ENCODE measurements at places on chromosomes 4 and X.

DNA sequence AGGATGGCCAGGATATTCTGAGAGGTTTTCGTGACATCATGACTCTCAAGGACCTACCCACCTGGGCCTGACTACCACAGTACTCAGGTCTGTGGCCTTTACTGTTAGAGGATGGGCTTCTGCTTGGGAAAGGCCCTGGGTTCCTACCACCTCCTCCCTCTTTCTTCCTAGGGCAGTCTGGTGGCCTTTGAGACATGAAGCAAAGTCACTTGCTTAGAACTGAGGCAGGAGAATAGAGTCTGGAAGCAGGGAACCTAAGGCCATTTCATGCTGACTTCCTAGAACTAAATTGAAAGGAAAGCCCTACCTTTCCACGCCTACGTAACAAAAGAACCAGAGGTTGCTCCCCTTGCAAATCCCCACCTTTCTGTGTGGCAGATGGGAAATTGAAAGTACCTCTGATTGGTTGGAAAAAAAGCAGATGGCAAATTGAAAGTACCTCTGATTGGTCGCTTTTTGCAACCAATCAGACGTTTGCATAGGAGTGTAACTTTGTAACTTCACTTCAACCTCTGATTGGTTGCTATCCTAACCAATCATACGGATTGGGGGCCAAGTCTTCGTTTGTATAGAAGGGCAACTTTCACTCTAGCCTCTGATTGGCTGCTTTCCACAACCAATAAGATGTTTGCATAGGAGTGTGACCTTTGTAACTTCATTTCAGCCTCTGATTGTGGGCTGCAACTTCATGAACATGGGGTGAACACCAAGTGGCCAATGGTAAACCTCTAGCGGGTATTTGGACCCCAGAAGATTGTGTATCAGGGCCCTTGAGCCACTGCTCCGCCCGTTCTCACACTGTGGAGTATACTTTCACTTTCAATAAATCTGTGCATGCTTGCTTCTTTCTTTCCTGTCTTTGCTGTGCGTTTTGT lies 9.9 kb upstream of the AKAP14 start:
- DNase-seq = no peak

- no peak for DNase-seq
Observed at GRCh38 chr4:148203056-148203898, 238.9 kb downstream of the NR3C2 start.

DNA sequence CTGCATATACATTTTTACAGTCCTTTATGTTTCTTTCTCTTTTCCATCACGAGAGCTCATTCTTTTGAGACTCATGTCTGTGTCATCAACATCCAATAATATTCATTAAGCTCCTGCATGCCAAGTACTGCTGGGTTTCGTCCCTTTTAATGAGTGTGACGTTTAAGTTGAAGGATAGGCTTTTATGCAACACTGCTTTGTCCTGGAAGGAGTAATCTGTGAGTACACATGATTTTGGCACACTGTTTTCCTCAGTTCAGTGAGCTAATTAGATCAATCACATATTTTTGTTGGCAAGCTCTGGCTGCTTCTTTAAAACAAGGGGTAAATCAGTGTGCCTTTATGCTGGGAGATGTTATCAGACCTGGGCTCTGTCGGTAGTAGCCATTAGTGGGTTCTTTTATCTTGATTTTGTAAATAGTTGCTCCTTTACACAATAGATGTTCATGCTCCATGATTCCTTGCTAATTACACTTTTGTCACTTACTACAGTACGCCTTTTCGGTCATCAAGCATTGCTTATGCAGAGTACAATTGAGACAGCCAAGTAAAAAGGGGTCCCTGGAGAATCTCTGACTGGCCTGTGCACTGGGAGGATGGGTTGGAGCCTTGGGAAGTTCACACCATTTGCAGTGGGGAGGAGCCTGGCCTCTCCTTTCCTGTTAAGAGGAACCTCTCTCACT lies 132.6 kb downstream of the FHIP1A start:
- no peak for DNase-seq

DNA sequence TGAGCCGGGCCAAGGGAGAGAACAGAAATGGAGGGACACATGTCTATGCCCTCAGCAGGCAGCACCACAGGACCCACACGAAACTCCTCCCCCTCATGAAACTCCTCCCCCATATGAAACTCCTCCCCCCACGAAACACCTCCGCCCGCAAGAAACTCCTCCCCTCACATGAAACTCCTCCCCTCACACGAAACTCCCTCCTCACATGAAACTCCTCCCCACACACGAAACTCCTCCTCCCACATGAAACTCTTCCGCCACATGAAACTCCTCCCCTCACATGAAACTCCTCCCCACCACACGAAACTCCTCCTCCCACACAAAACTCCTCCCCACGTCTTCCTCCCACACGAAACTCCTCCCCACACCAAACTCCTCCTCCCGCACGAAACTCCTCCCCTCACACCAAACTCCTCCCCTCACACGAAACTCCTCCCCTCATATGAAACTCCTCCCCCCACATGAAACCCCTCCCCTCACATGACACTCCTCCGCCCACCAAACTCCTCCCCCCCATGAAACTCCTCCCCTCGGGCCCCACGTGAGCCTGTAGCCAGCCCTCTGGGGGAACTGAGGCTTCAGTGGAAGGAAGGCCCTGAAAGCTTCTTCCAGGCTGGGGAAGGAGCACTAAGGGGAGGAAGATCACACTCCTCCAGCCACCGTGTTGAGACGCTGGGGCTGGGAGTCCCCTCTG lies 15.2 kb downstream of the ADRA2C start:
- DNase-seq = no peak

- DNase-seq = no peak
Observed at GRCh38 chr4:178202422-178202821, 760.2 kb upstream of the AGA start.

DNA sequence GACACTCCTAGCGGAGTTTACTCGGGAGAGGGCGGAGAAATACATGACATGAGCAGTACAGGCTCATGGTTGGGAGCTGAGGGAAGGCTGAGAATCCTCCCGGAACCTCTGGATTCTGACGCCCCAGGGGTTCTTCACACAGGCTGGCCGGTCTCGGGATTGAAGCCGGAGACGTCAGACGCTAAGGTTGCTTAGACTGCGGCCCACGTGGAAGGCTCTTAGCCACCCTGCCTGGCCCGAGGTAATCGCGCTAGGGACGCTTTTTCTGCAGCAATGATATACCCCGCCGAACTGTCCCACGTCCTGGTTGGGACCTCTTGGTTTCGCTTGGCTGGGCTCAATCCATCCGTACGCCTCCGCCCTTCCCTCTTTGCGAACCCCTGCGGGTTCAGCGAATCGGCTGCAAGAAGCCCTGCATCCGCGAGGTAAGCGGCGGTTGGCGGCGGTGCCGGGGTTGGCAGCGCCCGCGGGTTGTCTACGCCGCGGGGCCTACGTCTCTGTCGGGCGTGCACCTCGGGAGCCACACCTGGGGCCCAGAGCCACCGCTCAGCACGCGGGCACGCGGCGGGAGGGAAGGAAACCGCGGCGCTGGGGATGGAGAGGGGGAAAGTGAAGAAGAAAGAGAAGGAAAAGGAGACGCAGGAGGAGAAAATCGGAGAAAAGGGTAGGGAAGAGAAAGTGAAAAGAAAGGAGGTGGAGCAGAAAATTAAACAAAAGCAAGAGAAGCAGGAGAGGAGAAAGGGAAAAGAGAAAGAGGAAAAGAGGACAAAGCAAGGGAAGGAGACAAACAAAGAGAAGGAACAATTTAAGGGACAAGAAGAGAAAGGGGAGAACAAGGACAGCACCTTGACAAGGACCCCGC lies at the start of gene ARL9:
ARL9 (plus strand) TSS at position 523 of the 862 bp plus-strand sequence; CDS start at position 595, 72 bp downstream.
- DNase-seq = peak; percentile 53

DNA sequence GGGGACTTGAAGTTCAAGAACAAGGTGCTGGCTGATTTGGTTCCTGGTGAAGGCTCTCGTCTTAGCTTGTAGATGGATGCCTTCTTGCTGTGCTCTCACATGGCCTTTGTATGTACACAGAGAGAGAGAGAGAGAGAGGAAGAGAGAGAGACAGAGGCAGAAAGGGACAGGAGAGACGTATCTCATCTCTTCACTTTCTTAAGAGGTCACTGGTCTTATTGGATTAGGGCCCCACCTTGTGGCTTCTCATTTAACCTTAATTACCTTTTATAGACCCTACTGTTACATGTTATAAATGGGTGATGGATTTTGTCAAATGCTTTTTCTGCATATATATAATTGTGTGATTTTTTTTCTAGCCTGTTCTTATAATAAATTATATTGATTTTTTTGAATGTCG lies 1444.2 kb downstream of the ADGRL3 start:
- no peak for DNase-seq

GRCh38 chrX:13376857-13377549 lies 57.1 kb upstream of the ATXN3L start:
- no peak for DNase-seq

- DNase-seq = no peak
Observed at GRCh38 chr4:52574036-52574435, 85.1 kb downstream of the USP46 start.

GRCh38 chr4:40990236-40990898 lies 224.0 kb downstream of the APBB2 start:
- DNase-seq = no peak

DNA sequence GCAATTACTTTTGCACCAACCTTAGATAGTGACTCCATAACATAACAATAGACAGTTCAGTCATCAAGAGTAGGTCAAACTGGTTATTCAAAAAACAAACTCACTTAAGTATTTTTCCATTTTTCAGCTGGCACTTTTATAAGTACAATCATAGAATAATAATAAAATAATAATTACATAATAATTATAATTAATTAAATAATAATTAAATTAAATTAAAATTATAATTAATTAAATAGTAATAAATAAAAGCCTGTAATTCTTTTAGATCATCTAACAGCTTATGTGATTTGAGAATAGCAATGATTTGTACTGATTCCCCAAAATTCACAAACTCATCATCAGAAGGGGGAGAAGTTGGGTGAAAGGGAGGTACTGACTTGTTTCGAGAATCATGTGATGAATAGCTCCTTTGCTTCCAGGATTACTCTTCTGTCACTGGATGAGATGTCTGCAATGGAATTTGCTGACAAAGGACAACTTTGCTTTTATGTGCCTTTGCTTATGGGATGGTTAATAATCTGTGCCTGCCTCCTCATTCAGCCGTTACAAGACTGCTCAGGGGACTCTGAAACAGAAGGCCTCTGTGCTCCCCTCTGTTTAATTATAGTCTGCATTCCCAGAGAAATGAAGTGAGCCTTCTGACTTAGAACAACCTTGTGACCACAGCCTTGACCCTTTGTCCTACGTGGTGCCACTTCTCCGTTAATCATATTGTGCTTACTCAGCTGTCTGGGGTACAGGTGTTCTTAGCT lies 104.8 kb upstream of the ENPEP start:
- no peak for DNase-seq

DNA sequence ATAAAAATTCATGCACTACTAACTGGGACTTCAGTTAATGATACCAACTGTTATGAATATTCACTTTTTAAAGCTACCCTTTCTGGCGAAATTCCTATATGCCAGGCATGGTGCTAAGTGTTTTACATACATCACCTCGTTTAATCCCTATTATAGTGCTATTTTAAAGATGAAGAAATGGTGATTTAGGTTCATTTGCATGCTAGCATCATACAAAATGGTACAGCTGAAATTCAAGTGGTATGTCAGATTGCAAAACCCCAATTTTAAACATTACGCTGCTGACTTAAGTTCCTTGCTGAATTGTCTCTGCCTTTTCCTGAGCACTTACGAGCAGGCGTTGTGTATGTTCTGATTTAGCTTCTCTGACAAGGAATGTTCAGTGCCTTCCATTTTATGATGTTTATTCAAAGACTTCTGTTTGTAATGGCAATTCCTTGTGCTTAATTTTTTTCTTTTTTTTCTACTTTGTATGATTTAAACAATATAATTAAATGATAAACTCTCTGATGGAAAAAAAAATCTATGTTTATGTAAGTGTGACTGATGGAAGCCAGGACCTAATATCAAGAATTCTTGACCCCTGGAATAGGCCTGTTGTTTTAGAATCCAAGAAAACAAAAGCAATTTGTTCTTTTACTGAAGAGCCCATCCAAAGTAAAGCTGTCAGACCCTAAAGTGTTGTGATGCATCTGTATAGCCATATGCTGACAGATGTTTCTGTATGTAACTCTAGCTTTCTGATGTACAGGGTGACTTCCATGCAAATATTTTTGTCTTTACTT lies 148.1 kb downstream of the PCDH7 start:
- no peak for DNase-seq

Data from activated T-helper 1 cell treated with Interleukin-2 at 50 U/mL for 16 hours (primary cell).